ENCODE measurements at places on chromosomes 13 and 19.

- DNase-seq = no peak
These were observed 13.3 kb downstream of the ZNF71 start for GRCh38 chr19:56608274-56608964.

DNA sequence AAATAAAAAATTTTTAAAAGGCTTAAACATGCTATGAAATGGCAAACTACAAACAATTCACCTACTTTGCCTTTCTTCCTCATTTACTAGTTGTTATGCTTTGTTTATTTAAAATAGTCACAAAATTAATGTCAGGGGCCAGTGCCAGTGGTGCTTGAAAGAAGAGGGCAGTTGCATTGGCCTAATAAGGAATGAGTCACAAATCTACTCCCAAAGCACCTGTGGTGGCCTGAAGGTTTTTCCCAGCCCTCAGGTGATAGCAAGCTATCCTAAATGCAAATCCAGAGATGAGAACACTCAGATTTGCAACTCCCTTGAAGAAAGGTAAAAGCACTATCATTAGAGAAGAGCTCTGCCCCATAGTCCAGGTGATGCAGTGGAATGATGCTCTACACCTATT, 103.6 kb downstream of the MBNL2 start:
- DNase-seq = peak; percentile 12

- DNase-seq = no peak
These were observed 4.9 kb downstream of the DIRAS1 start for GRCh38 chr19:2716275-2716650.

DNA sequence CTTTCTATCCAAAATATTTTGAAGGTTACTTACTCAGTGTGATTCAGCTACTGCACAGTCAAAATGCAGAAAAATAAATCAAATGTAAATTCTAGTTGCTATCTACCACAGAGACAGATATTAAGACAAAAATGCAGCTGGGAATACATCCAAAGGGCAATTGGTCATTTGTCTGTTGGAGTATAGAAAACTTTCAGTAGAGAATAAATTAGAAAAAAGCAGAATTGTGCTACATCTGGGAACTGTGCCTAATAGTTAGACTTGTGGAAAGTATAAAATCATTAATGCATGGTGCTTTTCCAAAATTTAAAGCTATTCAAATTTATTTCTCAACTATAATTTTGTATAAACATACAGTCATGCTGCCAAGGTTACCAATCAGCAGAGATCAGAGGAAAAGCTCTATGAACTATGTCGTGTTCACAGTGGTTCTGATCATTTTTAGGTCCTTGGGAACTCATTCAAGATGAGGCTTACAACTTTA, 1635.8 kb downstream of the PCDH9 start:
- no peak for DNase-seq

DNA sequence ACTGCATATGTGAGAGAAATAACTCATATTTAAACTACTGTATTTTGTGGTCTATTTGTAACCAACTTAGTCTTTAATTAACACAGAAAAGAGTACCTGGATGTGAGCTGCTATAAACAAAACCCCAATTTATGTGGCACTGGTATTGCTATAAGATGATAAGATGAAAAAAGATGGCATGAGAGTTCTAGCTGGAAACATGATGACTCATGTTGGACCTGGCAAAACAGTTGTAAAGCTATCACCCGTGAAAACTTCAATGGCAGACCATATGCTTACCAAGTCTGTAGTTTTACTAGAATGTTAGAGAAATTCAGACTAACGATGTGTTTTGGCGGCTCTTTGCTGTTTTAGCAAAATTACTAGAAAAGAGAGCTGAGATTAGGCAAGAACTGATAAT, 69.6 kb upstream of the PCDH9 start:
- no peak for DNase-seq

DNA sequence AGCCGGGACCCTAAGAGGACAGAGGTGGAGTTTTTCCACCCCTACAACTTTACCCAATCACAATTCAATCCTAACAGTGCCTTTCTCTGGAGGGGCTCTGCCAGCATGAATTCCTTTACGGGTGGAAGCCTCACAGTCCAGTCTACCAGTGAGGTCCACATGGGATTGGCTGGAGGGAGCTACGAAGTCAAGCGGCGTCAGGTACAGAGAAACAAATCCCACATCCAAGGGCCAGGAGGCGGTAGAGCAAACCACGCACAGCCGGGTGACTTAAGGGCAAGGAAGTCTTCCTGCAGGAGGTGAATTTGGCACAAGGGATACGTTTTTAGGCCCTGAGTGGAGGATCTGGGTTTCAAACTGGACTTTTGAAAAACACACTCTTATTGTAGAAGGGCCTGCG, 199.6 kb downstream of the UQCRFS1 start:
- DNase-seq = no peak

GRCh38 chr19:58154287-58154678, 3.7 kb upstream of the ZNF329 start:
- no peak for DNase-seq

- no peak for DNase-seq
These were observed 9.0 kb downstream of the BLOC1S3 start for GRCh38 chr19:45187421-45188100.

DNA sequence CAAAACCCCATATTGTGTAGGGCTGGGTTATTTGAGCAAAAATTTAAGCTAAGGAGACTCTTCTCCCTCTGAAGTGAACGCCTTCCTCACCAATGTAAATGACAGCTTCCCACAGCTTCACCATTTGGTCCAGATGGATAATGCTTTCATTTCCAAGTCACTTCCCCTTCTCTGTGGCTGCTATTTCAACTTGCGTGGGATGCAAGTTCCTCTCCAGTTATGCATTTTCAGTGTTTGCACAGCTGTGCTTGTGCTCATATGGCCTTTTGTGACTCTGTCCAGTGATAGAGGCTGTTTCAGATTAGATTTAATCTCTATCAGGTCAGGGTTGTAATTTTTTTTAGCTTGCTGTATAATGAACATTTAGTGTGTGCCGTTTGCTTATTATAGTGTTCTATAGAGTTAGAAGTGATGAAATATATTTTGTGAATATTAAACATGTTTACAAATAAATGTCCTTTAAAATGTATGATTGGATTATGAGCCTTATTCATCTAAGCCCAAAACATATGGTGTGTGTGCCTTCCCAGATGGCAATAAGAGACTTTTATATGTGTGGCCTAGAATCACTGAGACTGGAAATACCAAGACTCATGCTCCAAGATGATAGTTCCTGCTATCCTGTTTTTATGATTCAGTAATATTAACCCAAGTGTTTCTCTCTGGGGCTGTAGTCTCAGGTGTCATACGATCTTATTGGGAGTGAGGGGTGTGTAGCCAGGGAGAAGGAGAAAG, 86.6 kb downstream of the TNFRSF19 start:
- no peak for DNase-seq

DNA sequence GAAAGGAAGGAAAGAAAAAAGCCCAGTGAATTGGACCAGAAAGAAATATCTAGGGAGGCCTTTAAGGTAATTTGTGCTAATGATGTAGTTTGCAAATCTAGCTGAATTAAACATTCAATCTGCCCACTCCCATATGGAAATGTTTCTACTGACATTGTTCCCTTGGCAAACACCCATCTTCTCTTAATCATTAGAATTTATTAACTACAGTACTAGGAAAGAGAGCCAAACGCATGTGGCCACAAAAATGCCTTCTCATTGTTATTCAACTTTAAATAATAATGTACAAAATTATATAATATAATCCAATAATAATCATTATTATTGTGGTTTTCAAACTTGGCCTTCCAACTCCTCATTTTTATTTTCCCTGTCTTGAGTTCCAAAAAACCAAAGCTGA, 234.7 kb downstream of the NHLRC3 start:
- DNase-seq = no peak

DNA sequence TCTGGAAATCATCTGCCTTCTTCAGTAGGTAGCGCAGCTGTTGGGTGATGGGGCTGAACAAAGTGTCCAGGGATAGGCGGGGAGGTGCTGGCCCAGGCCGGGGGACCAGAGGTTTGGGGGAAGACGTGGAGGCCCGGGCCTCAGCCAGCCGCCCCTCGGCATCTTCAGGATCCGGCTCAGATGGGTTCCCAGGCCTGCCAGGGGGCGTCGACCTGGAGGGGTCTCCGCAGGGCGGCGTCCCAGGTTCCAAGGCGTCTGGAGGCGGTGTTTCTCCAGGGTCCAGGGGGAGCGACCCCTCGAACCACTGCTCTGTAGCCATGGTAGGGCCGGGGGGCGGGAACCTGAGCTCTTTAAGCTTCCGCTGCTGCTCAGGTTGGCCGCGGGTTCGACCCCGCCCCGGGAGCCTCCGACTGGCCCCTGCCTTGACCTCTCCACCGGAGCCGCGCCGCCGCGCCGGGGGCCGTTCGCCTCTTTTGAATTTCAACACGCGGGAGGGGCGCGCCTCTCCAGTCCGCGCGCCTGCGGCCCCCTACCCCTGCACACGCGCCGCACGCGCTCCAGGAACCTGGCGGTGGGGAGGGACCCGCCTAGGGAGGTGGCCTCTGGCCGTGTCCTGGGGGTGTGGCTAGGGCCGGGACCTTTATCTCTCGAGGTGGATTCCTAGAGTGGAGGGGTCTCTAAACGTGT, at the start of gene C19orf67:
TSS of gene C19orf67 (minus strand) at position 475 of the 687 bp plus-strand sequence. CDS start at position 319, 156 bp downstream.
- no peak for DNase-seq

DNA sequence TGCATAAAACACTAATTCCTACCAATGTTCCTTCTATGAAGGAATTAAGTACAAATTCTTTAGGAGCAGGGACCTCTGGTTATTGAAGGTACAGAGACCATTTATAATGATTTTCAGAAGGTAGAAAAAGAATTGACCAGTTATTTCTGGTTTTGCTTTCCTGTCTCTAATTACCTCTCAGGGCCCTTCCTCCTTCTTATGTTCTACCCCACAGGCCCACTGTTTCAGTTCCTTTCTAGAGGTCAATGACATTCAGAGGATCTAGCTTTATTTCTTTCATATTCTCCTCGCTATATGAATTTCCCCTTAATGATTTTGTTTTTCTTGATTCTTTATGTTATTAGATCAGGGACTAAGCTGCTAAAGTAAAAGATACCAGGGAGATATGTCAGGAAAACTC, 345.0 kb upstream of the SPRY2 start:
- no peak for DNase-seq

- no peak for DNase-seq
These were observed 435.8 kb downstream of the HS6ST3 start for GRCh38 chr13:96525715-96526114.

DNA sequence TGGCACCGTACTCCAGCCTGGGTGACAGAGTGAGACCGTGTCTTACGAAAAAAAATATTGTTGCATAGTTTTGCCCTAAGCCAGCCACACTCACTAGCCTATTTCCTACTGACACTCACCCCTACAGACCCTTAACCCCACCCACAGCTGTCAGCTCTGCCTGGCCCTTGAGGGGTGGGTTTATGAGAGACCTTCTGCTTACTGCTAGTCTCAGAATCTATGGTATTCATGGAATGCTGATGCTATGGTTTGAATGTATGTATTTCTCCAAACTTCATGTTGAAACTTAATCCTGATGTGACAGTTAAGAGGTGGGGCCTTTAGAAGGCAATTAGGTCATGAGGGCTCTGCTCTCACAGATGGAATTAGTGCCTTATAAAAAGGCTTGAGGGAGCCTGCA, 79.2 kb upstream of the LRCH1 start:
- DNase-seq = no peak

GRCh38 chr13:66214467-66214866, 1015.7 kb downstream of the PCDH9 start:
- DNase-seq = no peak

- DNase-seq = no peak
These were observed 40.2 kb downstream of the SMIM24 start for GRCh38 chr19:3440082-3440481.

All from esophagus muscularis mucosa (tissue), 4 donors.